ENCODE measurements at places on chromosomes 2 and 18.

GRCh38 chr2:27118525-27119329 lies at the start of gene CGREF1:
Gene CGREF1 (minus strand): TSS chr2:27119128. CDS start chr2:27104366, 14,762 bp downstream.
- no peak for DNase-seq

DNA sequence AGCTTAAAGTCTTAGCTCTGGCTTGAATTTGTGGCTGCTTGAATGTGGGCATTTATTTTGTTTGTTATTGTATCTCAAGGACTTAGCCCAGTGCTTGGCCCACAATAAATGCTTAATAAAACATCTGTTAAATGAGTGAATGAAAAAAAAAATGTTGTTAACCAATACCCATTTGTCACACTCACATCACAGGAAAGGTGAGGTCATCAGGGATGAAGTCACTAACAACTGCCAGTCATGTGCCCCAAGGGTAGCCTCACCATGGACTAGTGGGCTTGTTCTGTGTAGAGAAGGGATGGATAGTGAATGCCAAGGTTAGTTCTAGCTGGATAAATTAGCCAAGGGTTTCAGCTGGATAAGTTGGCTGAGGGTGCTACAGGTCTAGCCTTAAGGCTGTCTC lies 3.0 kb downstream of the NRBP1 start:
- DNase-seq = no peak

DNA sequence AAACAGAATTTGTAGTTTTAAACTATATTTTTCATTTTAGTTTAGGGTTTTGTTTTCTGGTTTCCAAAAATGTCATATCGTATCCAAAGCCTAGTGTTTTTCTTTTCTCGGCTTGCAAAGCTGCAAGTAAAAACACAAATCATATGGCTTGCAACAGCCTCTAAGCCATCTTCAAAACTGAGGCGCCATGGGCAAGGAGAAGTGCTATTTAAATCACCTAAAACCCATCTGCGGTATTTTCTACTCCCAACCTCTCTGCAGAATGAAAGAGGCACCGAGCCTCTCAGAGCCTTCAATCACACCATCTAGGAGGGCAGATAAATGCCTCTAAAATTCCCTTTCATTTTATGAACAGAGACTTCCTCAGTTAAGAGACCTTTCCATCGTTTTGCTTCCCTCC lies 25.2 kb downstream of the FECH start:
- no peak for DNase-seq

- DNase-seq = no peak
Measured at GRCh38 chr2:55721596-55722215, 28.1 kb upstream of the PNPT1 start.

All from stimulated activated CD8-positive, alpha-beta memory T cell treated with anti-CD3 and anti-CD28 coated beads, Interleukin-15, amount 100 ng/mL, for 48 hours (primary cell).